HTR-8/SVneo (cell line): ENCODE measurements at places on chromosomes 1 and 21.

GRCh38 chr1:233897325-233898162, 6.9 kb upstream of the SLC35F3 start:
- DNase-seq, result no peak

DNA sequence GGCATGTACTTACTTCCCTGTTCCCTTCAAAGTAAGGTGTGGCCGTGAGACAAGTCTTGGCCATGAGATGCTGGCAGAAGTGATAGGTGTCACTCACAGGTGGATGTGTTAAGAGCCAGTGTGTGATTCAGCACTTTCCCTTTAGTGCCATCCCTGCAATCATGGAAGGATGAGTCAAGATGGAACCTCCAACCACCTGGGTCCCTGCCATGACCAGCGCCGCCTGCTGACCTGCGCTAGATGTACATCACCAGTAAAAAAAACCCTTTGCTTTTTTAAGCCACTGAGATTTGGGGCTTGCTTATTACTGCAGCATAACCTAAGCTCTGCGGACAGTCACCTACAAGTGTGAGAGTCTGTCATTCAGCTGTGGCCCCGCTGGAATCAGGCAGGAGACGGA, 71.7 kb downstream of the TOMM20 start:
- no peak for DNase-seq

- no peak for DNase-seq
These were observed 11.0 kb downstream of the RPTN start for GRCh38 chr1:152148051-152148450.

GRCh38 chr1:110412576-110412975, 5.1 kb upstream of the LAMTOR5 start:
- peak; percentile 46 for DNase-seq

GRCh38 chr1:96995351-96995750, 273.8 kb downstream of the PTBP2 start:
- DNase-seq, result no peak

GRCh38 chr1:40281853-40282252, 23.8 kb downstream of the ZMPSTE24 start:
- DNase-seq, result no peak
